Calu3 (cell line): ENCODE measurements at places on chromosomes 12 and 14. TPM values are rescaled to one million over a fixed set of nuclear protein-coding genes. Genes with fewer than 3 reads are reported as not detected.

DNA sequence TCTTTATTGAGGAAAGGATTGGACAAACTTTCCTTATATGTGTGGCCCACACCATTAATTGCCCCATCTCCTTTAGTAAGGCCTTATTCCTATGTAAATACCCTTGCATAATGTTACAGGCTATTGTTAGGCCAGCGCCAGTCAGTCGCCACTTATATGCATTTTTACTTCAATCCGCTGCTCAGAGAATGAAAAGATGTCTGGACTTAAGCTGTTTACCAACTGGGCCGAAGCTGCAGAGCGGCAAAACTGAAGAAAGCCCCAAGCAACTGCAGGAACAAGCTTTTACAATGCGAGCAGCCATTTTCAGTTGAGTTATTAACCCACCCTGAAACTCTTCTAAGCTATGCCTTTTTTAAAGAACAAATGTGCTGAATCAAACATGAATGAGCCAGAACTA lies 92.1 kb upstream of the OTX2 start:
- no peak for DNase-seq

DNA sequence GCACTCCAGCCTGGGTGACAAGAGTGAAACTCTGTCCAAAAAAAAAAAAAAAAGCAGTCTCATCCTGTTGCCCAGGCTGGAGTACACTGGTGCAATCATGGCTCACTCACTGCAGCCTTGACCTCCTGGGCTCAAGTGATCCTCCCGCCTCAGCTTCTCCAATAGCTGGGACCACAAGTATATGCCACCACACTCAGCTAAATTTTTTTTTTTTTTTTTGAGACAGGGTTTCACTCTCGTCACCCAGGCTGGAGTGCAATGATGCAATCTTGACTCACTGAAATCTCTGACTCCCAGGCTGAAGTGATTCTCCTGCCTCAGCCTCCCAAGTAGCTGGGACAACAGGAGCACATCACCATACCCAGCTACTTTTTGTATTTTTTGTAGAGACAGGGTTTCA lies 5.2 kb upstream of the CNPY2 start:
- DNase-seq: no peak

DNA sequence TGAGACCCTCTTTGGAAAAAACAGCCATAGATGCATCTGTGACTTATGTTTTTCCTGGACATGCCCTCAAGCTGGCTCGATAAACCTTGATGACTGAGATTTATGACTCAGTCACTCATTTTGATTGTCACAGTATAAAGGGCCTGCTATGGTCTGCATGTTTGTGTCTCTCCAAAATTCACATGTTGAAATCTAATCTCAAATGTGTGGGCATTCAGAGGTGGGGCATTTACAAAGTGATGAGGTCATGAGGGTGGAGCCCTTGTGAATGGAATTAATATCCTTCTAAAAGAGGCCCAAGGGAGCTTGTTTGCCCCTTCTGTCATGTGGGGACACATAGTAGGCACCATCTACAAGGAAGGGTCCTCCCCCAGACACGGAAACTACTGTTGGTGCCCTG lies 372.9 kb downstream of the APAF1 start:
- DNase-seq: no peak

DNA sequence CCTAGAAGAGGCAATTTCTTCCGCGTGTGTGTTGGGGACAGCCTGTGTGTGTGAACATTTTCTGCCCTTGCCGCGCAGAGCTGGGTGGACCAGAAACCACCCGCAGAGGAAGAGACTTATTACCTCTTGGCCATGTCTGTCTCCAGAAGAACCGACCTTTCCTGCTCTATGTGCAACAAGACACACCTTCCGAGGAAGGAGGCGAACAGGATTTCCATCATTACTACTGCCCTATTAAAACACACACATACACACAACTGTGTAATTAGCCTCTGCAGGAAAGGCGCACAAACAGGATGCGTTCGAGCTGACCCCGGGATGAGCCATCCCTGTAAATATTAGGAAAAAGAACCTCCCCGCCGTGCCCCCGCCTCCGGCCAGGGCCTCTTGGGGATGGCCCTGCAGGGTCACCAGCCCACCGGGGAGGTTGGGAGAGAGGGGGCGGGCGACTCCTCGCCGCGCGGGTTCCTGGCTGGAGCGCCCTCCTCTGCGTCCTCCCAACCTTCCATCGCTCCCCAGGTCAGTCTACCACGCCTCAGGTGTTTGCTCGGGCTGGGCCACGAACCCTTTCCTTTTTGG lies 484 bp upstream of the PRKCH start:
- DNase-seq: no peak

DNA sequence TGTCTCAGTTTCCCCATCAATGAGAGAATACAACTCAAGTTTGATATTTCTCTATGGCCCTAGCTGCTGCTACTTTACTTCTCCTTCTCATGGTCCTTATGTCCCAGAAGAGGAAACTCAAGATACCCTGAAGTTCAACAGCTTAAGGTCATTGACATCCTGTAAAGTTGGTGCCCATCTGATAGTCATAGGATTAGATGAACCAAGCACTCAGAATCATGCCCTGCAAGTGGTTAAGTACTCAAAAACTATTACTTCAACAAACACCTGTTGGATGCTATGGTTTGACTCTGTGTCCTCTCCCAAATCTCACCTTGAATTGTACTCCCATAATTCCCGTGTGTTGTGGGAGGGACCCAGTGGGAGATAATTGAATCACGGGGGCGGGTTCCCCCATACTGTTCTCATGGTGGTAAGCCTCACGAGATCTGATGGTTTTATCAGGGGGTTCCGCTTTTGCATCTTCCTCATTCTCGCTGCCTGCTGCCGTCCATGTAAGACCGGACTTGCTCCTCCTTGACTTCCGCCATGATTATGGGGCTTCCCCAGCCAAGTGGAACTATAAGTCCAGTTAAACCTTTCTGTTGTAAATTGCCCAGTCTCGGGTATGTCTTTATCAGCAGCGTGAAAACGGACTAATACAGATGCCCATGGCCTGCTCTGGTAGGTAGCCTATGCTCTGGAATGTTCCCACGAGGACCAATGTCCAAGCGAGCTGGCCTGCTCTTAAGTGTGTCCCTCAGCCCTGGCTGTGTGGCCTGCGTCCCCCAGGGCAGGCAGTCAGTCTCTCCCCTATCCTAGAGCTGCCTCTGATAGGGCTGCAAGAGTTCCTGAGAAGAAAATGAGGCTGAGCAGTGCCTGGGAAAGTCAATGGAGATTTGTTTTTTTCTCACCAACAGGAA lies 18.1 kb downstream of the CAMKK2 start:
- DNase-seq: no peak

The SYT1 gene
- total RNA-seq: 1.3 and 2.1 TPM in 2 replicates

GRCh38 chr14:49598485-49599300 lies at the start of gene LRR1:
Gene LRR1 (plus strand): TSS chr14:49598940. CDS start chr14:49599021, 81 bp downstream.
- peak; percentile 90 for DNase-seq

DNA sequence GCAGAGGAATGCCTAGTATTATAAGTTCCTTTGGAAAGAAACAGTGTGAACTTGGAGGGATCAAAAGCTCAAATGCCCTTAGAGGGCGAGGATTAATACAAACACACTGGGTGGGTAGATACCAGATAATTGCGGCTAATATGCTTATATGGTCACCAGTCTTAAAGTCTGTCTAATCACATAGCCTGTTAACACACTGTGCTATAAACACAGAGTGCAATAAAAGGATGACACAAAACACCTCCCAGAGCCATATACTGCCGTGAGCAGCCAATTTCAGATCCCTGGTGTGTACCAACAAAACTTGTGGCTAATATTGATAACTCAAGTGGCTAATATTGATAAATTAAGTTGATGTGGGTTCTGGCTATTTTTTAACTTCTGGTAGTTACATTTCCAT lies 1.7 kb upstream of the IL26 start:
- DNase-seq: no peak

DNA sequence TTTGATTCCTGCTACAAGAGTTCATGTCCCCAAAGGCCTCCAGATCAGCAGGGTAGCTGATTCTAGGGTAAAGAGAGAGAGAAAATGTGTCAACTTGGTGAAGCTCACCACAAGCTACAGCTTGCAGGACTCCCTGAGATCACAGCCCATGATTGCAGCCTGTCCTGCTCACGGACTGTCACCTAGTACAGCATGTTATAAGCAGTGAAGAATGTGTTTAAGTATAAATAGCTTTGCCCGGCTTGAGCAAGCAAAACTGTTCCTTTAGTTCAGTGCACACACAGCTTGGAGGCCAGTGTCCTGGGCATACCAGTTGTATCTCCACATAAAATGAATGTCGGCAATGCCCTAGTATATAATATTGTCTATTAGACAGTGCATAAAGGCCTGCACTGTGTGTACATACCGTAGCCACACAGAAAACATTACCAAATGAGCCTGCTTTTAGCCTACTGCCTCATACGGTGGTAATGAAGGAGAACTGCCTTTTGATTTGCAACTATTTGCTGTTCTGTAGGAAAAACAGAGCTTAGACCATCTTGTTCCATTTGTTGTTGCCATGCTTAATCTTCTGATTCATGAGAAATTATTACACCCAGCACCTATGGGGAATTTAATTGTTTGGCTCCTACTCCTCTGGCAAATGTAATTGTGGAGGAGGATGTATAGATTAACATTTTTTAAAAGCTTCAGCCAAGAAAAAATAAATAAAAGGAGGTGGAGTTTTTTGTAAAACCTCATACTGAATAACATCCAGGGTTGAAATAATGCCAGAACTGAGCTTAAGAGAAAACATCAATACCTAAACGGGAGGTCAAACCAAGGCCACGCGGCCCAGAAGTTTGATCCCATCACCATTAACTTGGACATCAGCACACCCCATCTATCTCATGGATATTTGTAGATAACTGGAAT lies 108.1 kb upstream of the G2E3 start:
- DNase-seq: no peak

The CHGA gene
- 0.17 and 0.24 TPM in 2 replicates for total RNA-seq

DNA sequence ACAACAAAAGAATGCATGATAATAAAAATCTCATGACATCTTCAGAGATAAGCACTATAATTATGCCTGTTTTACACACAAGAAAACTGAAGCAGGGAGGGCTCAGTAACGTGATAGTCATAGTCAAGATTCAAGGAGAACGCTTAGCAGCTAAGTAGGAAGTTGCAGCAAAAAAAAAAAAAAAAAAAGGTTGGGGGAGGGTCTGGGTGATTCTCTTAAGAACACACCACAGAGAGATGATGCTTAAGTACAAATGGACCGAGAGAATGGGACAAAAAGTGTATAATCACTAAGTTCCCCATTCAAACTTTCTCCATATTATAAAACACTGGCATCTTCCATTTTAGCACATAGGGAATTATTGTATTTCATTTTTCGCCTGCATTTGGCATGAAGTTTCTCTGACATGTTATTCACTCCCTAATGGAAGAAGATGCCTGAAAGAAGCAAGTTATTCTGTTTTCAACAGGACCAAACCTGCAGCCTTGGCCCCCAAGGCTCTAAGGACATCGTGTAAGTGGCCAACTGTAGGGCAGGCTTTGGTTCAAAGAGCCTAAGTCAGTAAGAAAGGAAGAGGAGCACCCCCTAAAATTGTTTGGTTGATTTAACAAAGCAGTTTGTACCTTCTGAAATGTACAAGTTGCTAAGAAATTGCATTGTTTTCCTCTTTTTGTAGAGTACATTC lies 142.9 kb upstream of the TMPO start:
- DNase-seq: no peak

The CLEC2A gene
- total RNA-seq: not detected in 2 replicates

The OTX2 gene
- total RNA-seq: not detected in 2 replicates

- no peak for DNase-seq
These were observed 18.9 kb downstream of the ITPK1 start for GRCh38 chr14:93096691-93097322.

GRCh38 chr12:122226366-122227125 lies 694 bp upstream of the DIABLO start:
- DNase-seq: no peak

GRCh38 chr14:99579903-99580571 lies 24.0 kb downstream of the CCDC85C start:
- peak; percentile 90 for DNase-seq

DNA sequence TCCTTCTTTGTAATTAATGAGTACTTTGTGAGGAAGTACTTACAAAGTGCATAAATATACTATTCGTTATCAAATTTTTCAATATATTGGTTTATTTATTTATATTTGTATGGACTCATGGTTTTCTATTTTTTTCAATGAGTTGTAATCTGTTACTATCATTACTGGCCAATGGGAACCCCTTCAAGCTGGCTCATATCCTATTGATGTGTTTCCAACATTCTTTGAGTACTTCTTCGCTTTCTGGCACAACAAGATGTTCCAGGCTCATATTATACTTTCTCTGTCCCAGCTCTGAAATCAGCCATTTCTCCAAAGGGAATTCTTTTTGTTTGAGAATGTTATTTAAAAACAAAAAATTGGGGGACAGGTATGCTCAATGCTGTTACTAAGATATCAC lies 17.5 kb downstream of the YBX3 start:
- DNase-seq: no peak

DNA sequence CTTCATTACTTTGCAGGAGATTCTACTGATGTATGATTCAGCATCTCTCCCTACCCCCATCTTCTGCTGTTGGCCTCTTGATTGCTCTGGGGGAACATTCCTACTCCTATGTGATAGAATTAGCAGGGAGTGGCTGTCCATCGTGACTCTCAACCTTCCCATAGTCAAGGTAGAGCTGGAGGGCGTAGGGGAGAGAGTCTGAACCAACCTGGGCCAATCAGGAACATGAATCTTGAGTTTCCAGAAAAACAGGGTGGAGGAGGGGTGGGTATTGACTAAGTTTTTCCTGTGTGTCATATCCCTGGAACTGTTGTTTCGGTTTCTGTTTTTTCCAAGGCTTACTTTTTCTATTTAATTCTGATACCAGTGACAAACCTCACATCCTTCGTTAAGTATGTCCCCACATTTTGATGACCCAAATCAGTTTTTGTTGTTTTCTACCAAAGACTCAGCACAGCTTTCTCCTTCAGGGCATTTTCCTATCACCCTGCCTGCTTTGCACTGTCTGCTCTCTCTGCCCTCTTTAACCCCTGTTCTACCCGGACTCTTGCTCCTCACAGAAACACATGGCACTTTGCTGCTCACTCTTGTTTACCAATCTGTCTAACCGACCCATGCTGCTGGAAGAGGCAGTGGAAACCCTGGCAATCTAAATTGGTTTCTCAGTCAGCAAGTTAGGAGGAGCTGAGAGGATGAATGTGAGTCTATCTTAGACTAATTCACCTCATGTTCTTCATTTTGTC lies 1428.3 kb downstream of the AACS start:
- peak; percentile 51 for DNase-seq

GRCh38 chr12:11814374-11814773 lies 164.9 kb downstream of the ETV6 start:
- DNase-seq: peak; percentile 53

The SLC39A2 gene
- not detected in 2 replicates for total RNA-seq

DNA sequence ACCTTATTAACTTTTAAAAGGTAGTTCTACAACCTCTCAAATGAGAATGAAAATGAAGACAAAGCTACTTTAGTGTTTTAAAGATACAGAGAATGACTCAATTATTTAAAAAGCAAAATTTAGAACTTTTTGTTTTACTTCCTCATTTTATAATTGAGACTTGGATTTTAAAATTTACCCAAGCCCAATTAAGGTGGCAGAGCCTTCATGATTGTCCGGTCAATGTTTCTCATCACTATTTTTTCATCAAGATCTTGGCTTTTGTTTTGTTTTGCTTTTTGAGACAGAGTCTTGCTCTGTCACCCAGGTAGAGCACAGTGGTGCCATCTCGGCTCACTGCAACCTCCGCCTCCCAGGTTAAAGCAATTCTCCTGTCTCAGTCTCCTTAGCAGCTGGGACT lies 32.7 kb downstream of the PPP4R3A start:
- no peak for DNase-seq

The P2RX2 gene
- total RNA-seq: not detected in 2 replicates

The REP15 gene
- 0.78 and 0.83 TPM in 2 replicates for total RNA-seq
